ENCODE measurements at places on chromosomes 6 and 20.

DNA sequence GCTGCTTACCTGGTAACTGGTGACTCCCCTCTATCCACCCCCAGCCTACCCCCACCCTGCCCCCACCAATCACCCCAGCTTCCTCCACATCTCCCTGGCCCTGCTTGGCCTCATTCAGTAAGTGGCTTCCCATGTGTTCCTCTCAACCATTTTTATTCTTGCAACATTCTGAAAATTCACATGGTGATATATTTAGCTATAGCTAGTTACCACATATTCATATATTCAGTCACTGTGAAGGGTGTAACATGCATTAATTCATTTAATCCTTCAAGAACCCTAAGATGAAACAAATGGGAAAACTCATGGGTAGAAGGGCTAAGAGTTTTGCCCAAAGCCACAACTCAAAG is 95.4 kb upstream of the CEP85L start:
- DNase-seq: no peak

DNA sequence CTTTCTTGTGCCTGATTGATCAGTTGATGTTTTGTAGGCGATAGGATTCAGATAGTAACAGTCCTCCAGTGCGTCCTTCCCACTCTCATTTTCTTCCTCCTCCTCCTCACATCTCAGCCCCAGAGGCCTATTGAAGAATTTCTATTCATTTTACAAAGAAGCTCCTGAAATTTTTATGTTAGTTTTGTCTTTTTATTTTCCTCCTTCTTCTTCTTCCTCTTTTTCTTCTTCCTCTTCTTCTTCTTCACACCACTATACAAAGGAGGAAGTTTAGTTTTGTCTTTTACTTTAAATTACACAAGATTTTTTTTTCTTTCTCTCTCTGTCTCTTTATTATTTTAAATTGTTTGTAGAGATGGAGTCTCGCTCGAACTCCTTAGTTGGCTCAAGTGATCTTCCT is 19.1 kb downstream of the BTN2A1 start:
- no peak overlapping the region for H3K4me3 ChIP-seq
- no peaks in the 10 kb centered on the region for H3K27me3 ChIP-seq
- H3K4me1 ChIP-seq: peaks cover 33% of the 10 kb centered on the region
- no peaks in the 10 kb centered on the region for H3K36me3 ChIP-seq

DNA sequence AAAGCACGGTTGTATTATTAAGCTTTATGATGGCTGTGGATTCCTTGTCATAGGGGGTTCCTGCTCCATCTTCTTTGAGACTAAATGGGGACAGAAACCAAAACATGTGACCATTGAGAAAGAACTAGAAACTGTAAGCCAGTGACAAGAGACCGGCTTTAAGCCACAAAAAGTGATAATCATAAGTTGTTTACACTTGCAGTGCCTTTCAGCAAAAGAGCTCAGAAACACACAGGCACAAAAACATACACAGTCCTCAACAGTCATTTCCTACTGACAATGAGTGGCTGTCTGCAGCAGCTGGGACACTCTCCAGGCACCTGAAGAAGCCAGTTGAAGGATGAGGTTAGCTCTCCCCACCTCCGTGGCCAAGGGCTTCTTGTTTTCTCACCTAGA is 20.0 kb upstream of the UBE2J1 start:
- DNase-seq: no peak
- no peak overlapping the region for H3K4me3 ChIP-seq
- H3K36me3 ChIP-seq: no peaks in the 10 kb centered on the region
- no peak overlapping the region for H3K27ac ChIP-seq
- H3K4me1 ChIP-seq: peaks cover 8% of the 10 kb centered on the region

- no peak overlapping the region for H3K27ac ChIP-seq
- DNase-seq: no peak
- no peaks in the 10 kb centered on the region for H3K27me3 ChIP-seq
- H3K4me1 ChIP-seq: no peaks in the 10 kb centered on the region
- no peak overlapping the region for H3K4me3 ChIP-seq
Observed at GRCh38 chr20:11989018-11989771, 71.5 kb downstream of the BTBD3 start.

DNA sequence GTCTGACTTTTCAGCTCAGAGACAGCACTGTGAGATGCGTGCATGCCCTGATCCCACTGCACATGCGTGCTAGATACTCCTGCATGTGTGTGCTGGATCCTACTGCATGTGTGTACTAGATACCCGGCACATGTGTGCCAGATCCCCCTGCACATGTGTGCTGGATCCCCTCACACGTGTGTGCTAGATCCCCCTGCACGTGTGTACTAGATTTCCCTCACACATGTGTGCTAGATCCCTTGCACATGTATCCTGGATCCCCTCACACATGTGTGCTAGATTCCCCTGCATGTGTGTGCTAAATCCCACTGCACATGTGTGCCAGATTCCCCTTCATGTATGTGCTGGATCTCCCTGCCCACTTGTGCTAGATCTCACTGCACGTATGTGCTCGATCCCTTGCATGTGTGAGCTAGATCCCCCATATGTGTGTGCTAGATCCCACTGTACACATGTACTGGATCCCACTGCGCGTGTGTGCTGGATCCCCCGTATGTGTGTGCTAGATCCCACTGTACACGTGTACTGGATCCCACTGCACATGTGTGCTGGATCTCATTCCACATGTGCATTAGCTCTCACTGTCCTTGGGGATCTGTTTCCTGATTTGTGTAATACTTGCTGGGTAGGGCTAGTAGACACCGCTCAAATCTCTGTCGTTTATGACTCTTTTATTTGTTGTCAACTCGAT is 214.6 kb downstream of the SMOC2 start:
- no peak for DNase-seq
- no peak overlapping the region for H3K27ac ChIP-seq
- no peaks in the 10 kb centered on the region for H3K36me3 ChIP-seq
- no peaks in the 10 kb centered on the region for H3K4me1 ChIP-seq
- H3K27me3 ChIP-seq: no peaks in the 10 kb centered on the region
- no peak overlapping the region for H3K4me3 ChIP-seq

DNA sequence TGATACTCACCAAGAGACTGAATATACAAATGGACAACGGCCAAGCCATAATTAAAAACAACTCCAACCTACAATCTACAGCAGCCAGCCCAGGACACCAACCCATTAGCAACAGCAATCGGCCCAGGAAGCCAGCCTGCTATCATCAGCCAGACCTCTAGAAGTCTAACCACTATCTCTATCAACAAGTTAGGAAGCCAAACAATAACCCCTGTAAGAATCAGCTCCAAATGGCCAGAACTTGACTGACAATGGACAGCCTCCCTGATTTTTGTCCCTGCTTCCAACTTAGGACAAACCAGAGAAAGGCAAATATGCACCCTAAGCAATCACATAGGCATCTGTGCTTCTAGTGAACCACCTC is 511.8 kb upstream of the JARID2 start:
- H3K27ac ChIP-seq: no peak overlapping the region
- H3K4me3 ChIP-seq: no peak overlapping the region
- DNase-seq: no peak
- peaks cover 34% of the 10 kb centered on the region for H3K4me1 ChIP-seq
- no peaks in the 10 kb centered on the region for H3K27me3 ChIP-seq

GRCh38 chr6:30357678-30358540 is 13.0 kb downstream of the RPP21 start:
- H3K4me3 ChIP-seq: peak overlapping the region; percentile 59
- no peaks in the 10 kb centered on the region for H3K36me3 ChIP-seq
- H3K27ac ChIP-seq: no peak overlapping the region
- DNase-seq: peak; percentile 59
- peaks cover 10% of the 10 kb centered on the region for H3K27me3 ChIP-seq
- peaks cover 5% of the 10 kb centered on the region for H3K4me1 ChIP-seq

GRCh38 chr20:19211661-19212468 is 577 bp upstream of the SLC24A3 start:
- no peak overlapping the region for H3K27ac ChIP-seq
- H3K27me3 ChIP-seq: peaks cover 3% of the 10 kb centered on the region
- H3K36me3 ChIP-seq: no peaks in the 10 kb centered on the region
- DNase-seq: no peak
- H3K4me1 ChIP-seq: no peaks in the 10 kb centered on the region

GRCh38 chr20:8918145-8918544 is 150.7 kb upstream of the PLCB4 start:
- no peaks in the 10 kb centered on the region for H3K4me1 ChIP-seq
- no peaks in the 10 kb centered on the region for H3K27me3 ChIP-seq

- no peaks in the 10 kb centered on the region for H3K27me3 ChIP-seq
- no peak overlapping the region for H3K27ac ChIP-seq
- DNase-seq: no peak
- H3K36me3 ChIP-seq: no peaks in the 10 kb centered on the region
- H3K4me3 ChIP-seq: no peak overlapping the region
Observed at GRCh38 chr6:135289816-135290215, 108.7 kb downstream of the MYB start.

- no peak for DNase-seq
- H3K4me1 ChIP-seq: no peaks in the 10 kb centered on the region
- H3K27ac ChIP-seq: no peak overlapping the region
Observed at GRCh38 chr6:55250400-55250799, 76.1 kb downstream of the HCRTR2 start.

- no peaks in the 10 kb centered on the region for H3K27me3 ChIP-seq
- H3K4me1 ChIP-seq: no peaks in the 10 kb centered on the region
- no peak for DNase-seq
- no peak overlapping the region for H3K4me3 ChIP-seq
Observed at GRCh38 chr6:85362652-85363310, 87.1 kb upstream of the NT5E start.

DNA sequence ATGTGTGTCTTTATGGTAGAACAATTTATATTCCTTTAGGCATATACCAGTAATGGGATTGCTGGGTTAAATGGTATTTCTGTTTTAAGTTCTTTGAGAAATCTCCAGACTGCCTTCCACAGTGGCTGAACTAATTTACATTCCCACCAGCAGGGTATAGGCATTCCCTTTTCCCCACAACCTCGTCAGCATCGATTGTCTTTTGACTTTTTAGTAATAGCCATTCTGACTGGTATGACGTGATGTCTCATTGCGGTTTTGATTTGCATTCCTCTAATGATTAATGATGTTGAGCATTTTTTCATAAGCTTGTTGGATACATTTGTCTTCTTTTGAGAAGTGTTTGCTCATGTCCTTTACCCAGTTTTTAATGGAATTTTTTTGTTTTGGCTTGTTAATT is 5.3 kb upstream of the TASP1 start:
- H3K27ac ChIP-seq: no peak overlapping the region
- H3K4me3 ChIP-seq: no peak overlapping the region
- DNase-seq: no peak
- H3K27me3 ChIP-seq: no peaks in the 10 kb centered on the region
- no peaks in the 10 kb centered on the region for H3K36me3 ChIP-seq

DNA sequence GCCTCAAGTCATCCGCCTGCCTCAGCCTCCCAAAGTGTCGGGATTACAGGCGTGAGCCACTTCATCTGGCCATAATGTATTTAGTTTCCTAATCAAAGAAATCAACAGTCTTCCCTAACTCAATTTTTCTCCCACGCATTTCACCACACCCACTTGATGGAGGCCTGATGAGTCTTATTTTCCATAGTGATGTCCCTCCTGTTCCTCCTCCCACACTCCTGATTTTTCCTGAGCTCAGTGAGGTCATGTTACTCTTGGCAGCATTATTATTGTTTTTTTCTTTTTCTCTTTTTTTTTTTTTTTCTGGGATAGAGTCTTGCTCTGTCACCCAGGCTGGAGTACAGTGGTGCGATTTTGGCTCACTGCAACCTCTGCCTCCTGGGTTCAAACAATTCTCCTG is 8.9 kb downstream of the ABRACL start:
- H3K4me3 ChIP-seq: no peak overlapping the region
- peaks cover 61% of the 10 kb centered on the region for H3K36me3 ChIP-seq
- no peak overlapping the region for H3K27ac ChIP-seq
- no peak for DNase-seq
- no peaks in the 10 kb centered on the region for H3K27me3 ChIP-seq
- no peaks in the 10 kb centered on the region for H3K4me1 ChIP-seq

GRCh38 chr6:62283796-62284411 is 2.1 kb downstream of the KHDRBS2 start:
- no peak overlapping the region for H3K4me3 ChIP-seq
- H3K36me3 ChIP-seq: no peaks in the 10 kb centered on the region
- no peak for DNase-seq
- no peaks in the 10 kb centered on the region for H3K27me3 ChIP-seq
- no peak overlapping the region for H3K27ac ChIP-seq
- no peaks in the 10 kb centered on the region for H3K4me1 ChIP-seq

DNA sequence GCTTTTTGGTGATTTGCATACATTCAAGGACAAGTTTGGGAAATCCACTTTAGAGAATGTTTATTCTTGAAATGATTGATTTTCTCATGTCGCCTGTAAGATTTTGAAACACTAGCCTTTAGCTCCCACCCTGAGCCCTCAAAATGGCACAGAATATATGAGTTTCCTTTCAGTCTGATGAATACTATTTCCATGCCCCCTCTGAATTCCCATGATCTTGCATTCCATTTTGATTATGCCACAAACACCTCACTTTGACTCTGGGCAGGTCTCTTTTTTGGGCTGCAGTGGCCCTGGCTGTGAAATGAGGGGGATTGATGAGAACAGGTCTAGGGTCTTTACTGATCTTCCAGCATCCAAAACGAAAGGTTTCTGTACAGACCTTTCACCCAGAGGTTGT is 50.4 kb downstream of the SULF2 start:
- H3K4me3 ChIP-seq: no peak overlapping the region
- no peaks in the 10 kb centered on the region for H3K36me3 ChIP-seq
- no peaks in the 10 kb centered on the region for H3K4me1 ChIP-seq
- H3K27me3 ChIP-seq: no peaks in the 10 kb centered on the region
- DNase-seq: no peak
- H3K27ac ChIP-seq: no peak overlapping the region

DNA sequence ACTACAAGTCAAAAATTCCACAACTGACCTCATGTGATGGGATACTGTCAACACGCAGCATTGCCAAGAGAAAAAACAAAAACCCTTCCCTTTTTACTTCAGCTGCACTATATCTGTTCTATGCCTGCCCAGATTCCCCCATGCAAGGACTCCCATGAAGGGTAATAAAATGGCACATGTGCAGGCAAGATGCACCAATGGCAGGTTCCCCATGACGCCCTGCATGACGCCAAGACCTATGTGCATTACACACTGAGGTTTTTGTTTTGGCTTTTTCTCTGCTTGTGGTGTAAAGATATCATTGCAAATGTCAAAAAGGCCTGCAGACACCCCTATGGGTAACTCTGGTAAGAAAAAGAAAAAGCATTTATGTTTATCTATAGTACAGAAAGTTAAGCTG is 403.4 kb downstream of the HDGFL1 start:
- no peak overlapping the region for H3K4me3 ChIP-seq
- no peak overlapping the region for H3K27ac ChIP-seq
- DNase-seq: no peak

- no peak for DNase-seq
- no peak overlapping the region for H3K4me3 ChIP-seq
- no peaks in the 10 kb centered on the region for H3K36me3 ChIP-seq
- no peak overlapping the region for H3K27ac ChIP-seq
Observed at GRCh38 chr6:129120856-129121638, 238.1 kb downstream of the LAMA2 start.

Measured in naive thymus-derived CD4-positive, alpha-beta T cell (primary cell).